ENCODE measurements at places on chromosomes 16 and 17. TPM values are rescaled to one million over a fixed set of nuclear protein-coding genes. Genes with fewer than 3 reads are reported as not detected.

GRCh38 chr17:73609060-73609459 lies 35.2 kb downstream of the SDK2 start:
- DNase-seq = no peak

DNA sequence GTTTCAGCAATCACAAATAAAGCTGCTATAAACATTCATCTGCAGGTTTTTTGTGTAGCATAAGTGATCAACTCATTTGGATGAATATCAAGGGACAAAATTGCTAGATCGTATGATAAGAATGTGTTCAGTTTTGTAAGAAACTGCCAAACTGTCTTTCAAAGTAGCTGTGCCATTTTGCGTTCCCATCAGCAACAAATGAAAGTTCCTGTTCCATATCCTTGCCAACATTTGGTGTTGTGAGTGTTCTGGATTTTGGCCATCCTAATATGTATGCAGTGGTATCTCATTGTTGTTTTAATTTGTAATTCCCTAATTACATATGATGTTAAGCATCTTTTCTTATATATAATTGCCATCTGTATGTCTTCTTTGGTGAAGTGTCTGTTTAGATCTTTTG lies 36.4 kb upstream of the TMEM92 start:
- no peak for DNase-seq

- DNase-seq = no peak
These were observed 7.2 kb upstream of the CD68 start for GRCh38 chr17:7572338-7572587.

- no peak for DNase-seq
These were observed 19.6 kb downstream of the COG7 start for GRCh38 chr16:23433261-23433920.

GRCh38 chr17:77499699-77500435 lies 359.1 kb downstream of the SEC14L1 start:
- no peak for DNase-seq

Gene CYGB
- polyA plus RNA-seq = 14.1 TPM

Gene HID1
- 42.3 TPM for polyA plus RNA-seq

Data from large intestine (tissue), 12 donors.